Activated T-cell treated with anti-CD3 and anti-CD28 coated beads for 1 hour (primary cell): ENCODE measurements at places on chromosomes 16 and 17.

- no peak for DNase-seq
Measured at GRCh38 chr17:42181851-42182207, 887 bp upstream of the KCNH4 start.

- no peak for DNase-seq
Measured at GRCh38 chr16:12330946-12331345, 354.4 kb downstream of the SNX29 start.

DNA sequence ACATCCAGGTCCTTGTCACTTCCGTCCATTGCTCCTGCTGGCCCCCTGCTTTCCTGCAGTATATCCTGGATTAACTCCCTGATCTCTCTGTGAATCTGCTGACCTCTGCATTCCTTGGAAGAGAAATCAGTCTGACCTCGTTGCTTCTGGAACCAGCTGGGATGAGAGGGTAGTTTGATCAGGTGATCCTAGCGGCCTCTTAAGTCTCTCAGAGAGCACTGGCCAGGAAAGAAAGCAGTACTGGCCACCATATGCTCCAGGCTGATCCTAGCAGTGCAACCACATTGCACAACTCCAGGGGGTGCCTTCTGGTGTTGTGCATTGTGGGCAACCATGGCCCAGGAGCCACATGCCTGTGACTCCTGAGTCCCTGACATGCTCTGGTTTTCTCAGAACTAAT is 79.2 kb downstream of the ARHGAP23 start:
- DNase-seq = no peak

DNA sequence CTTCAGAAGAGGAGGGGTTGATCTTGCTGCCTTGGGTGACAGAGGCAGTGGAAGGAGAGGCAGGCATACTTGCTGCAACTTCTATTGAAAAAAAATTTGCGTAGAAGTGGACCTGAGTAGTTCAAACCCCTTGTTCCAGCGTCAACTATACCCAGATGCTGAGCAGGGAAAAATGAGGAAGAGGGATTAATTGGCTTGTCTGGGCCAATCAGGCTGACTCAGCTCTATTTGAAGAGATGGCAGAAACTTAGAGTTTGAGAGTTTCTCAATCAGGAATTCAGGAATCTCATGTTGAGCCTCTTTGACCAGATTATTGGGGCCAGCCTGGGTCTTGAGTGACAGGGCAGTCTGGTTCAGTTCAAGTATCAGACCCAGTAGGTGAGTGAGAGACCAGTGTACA is 17.6 kb downstream of the CASC3 start:
- DNase-seq = no peak

- peak; percentile 24 for DNase-seq
Measured at GRCh38 chr17:78665952-78666920, 89.0 kb upstream of the DNAH17 start.

DNA sequence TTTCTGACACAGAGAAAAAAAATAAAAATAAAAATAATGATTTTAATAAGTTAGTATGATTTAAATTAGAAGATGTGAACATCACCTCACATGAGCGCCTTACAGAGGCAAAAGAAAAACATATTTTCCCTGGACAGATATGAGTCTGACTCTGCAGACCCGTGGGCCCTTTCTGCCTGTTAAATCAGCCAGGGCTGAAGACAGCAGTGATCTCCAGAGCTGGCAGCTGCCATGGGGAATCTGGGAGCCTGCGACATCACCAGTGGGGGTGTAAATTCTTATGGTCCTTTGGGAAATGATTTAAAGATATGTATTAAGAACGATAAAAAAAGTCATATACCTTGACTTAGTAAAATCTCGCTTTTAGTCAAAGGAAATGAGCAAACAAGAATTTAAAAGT is 65.7 kb upstream of the FOXF1 start:
- no peak for DNase-seq

DNA sequence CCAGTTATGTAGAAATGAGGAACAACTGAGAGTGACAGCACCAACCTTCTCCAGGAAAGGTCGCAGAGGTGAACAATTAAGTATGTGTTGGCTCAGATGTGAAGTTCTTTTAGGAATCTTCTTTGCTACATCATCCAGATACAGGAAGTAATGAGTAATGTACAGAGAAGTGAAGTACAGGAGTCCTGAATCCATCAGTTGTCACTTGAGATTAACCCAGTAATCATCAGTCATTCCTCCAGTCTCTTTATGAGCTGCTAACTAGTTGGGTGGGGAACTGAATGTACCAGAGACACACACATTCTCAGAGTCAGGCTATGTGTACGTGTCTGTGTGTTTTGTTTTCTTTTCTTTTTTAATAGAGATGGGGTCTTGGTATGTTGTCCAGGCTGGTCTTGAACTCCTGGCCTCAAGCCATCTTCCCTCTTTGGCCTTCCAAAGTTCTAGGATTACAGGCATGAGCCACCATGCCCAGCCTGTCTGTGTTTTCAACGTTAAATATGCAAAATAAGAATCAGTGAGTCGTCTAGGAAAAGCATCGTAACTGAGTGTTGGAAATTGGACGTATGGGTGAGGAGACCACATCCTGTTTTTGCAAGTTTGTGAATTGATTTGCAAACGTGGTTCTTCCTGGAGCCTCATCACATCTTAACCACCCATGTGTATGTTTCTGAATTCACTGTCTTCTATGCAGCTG is 19.9 kb downstream of the ZNF200 start:
- no peak for DNase-seq

DNA sequence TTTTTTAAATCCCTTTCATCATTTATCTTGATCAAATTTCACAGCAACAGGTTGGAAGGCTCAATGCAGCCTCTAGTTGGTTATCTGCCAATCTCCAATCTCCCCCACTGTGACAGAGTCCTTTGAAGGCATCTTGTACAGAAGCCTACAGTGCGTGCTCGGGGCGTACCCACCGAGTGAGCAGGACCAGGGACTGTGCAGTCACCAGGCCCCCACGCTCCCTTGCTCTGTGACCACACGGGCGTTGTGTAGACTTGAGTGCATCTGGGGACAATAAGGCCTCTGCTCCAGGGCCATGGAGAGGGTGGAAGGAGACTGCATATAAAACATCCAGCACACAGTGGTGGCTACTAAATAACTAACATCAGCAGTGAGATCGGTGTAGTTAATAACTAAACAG is 63.4 kb downstream of the GTF3C1 start:
- DNase-seq = no peak

GRCh38 chr17:76812263-76812662 is 55.9 kb upstream of the MGAT5B start:
- no peak for DNase-seq

GRCh38 chr16:47065766-47066688 is 77.7 kb downstream of the NETO2 start:
- no peak for DNase-seq

GRCh38 chr16:71338193-71338592 is 20.3 kb upstream of the CALB2 start:
- DNase-seq = no peak

- DNase-seq = no peak
Measured at GRCh38 chr17:65498816-65499215, 62.6 kb downstream of the AXIN2 start.

DNA sequence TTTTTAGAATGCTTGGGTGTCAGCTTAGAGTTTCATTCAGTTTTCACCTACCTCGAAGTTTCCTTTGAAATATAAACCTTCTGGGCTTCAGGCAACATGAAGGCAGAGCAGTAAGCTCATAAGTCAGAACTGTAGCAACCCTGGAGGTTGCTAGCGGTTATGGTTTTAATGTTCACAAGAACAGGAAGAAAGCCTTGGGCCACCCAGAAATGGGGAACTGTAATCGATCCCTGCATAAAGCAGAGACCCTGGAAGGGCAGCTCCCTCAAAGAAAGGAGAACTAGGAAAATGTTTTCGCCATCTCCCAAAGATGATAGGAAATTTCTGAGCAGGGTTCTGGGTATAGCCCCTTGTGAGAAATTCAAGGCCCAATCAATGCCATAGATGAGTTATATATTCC is 47.8 kb upstream of the RASL10B start:
- DNase-seq = no peak

GRCh38 chr17:51142597-51142996 is 10.8 kb upstream of the NME1 start:
- no peak for DNase-seq

- no peak for DNase-seq
Measured at GRCh38 chr16:65283181-65283651, 161.4 kb upstream of the CDH11 start.

DNA sequence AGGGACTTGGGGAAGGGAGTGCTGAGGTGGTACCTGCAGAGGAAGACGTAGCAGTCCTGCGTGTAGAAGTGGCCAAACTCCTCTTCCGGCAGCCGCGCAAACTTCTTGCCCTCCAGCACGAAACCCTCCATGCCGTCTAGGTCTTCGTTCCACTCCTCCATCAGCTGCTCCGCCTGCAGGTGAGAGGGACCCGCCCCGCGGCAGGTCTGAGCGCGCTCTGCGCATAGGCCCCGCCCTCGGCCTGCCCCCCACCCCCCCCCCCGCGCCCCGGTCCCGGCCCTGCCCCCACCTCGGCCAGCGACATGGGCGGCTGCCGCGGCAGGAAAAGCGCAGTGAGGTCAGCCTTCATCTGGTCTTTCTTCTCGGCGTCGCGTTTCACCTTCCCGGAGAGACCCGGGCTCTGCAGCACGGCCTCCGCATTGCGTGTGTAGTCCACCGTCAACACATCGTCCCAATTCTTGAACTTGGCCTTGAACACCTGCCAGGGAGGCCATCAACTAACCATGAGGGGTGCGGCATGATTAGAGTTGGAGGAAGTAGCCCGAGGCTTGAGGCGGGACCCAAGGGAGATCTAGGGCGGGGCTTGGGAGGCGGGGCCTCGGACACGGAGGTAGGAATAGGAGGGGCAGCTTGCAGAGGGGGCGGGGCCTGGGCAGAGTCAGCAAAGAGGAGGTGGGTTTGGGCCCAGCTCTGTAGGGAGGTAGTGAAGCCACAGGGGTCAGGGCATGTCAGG is 11.5 kb downstream of the FLII start:
- DNase-seq = no peak

- no peak for DNase-seq
Measured at GRCh38 chr17:21677911-21678310, 14.4 kb upstream of the KCNJ18 start.

DNA sequence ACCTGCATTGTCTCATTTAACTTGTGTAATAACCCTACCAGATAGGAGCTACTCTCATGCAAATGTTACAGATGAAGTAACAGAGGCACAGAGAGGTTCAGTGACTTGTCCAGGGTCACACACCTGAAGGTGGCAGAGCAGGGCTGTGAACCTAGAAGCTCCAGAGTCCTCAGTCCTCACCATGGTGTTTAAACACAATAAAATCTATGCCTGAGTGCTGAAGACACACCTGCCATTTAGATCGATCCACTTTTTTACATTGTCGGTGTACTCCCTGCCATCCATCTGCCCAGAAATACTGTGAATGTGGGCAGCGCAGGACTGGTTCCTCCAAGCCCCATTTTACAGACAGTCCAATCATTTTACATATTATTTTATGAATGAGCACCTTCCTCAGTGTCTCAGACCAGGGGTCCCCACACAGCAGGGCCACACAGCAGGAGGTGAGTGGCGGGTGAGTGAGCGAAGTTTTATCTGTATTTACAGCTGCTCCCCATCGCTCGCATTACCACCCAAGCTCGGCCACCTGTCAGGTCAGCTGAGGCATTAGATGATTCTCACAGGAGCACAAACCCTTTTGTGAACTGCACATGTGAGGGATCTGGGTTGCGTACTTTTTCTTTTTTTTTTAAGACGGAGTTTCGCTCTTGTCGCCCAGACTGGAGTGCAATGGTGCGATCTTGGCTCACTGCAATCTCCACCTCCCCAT is 5.6 kb downstream of the IL4R start:
- DNase-seq = no peak

DNA sequence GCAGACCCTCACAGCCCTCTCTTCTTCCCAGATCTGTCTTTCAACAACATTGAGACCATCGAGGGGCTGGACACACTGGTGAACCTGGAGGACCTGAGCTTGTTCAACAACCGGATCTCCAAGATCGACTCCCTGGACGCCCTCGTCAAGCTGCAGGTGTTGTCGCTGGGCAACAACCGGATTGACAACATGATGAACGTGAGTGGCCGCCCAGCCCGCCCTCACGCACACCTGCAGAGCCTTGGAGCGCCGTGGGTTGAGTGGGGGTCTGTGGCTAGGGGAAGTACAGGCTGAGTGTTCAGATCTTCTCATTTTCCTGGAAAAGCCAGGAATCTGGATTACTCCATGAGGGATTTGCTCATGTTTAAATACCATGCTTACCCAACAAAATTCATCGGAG is 15.2 kb downstream of the DRC3 start:
- no peak for DNase-seq

- no peak for DNase-seq
Measured at GRCh38 chr17:40822132-40822812, at the start of gene KRT10. Gene KRT10, minus strand, starts transcription at chr17:40822614. Its CDS starts 29 bp downstream, at chr17:40822585.
